AG20443 (cell line): ENCODE measurements at places on chromosomes 2 and 18.

DNA sequence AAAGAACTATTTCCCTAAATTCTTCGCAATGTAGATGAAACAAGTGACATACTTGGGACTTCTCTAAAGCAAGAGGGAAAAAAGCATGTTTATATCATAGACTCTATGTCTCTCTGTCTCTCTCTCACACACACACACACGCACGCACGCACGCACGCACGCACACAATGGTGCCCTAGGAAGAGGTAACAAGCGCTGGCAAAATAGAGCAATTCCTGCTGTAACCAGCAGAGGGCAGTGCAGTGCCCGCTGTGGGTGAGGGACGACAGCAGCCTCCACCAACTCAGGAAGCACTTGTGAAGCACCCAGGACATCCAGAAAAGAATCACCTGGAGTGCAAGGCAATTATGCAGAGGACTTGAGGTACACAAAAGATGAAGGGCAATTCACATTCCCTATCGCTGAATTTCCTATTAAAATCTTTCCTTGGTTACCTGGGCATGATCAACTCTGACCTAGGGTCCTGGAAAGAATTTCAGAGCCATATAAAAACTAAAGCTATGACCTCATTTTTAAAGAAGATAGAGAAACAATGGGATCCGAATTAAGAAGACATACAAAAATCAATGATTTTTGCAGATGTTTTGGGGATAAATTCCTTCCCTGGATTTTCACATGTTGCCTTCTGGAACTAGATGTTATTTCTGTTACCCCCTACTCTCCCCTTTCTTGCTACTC lies 166.4 kb downstream of the PDE11A start:
- peak; percentile 78 for DNase-seq

GRCh38 chr18:11429876-11430275 lies 179.5 kb upstream of the SLC35G4 start:
- no peak for DNase-seq

DNA sequence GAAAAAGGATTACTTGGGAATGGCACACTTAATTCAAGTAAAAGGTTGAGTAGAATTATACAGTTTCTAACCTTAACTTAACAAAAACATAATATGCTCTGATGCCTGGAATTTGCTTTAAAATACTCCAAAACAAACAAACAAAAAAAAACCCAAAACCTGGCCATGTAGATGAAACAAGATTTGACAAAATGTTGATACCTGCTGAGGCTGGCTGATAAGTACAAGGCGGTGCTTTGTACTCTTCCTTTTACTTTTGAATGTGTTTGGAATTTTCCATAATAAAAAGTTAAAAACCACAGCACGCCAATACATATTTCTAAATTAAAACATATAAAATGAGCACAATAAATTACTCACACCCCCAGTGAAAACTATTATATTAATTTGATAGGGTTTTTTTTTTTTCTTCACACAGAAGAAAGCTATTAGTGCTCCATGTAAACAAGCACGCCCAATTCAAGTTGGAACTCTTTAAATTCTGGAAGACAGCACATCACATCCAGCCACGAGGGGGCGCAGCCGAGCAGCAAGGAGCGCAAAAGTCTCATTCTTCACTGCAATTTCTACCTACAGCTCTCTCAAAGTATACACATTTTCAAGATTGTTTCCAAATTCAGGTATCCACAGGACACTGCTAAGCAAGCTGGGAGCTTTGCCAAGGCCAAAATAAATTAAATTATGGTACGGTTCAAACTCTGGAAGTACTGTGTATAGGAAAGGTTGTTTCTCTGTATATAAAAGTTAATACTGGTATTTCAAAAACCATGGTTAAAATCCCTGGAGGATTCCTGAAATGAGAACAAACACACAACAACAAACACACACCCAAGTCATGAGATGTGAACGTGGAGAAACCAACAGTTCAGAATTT lies 7.5 kb downstream of the SERTAD2 start:
- peak; percentile 42 for DNase-seq

DNA sequence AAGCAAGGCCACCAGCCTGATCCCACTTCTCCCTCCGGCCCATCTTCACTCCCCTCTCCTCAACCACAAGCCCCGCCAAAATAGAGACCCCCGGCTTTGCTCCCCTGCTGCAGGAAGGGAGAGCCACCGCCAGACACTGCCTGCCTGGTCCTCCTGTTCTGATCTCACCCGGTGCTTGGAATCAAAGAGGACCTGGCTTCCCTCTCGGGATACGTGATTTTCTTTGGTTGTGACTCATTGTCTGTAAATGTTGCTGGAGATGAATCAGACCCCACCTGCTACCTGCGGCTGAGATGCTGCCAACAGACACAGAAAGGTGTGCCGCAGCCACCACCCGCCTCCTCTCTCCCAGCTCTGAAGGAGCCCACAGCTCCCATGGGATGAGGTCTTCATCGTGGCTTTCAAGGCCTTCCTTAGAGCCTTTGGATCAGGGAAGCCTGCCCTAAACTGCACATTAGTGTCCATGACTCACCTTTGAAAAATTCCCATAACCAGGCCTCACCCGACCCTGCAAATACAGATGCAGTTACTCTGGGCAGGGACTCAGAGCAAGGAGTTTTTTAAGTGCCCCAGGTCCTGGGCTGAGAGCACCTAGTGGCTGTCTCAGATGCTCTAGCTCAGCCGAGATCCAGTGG lies 79.4 kb upstream of the ZNF532 start:
- DNase-seq = peak; percentile 73

- DNase-seq = no peak
Observed at GRCh38 chr2:234955971-234956509, 4.2 kb downstream of the SH3BP4 start.

GRCh38 chr2:112481050-112481527 lies 867 bp upstream of the TTL start:
- peak; percentile 93 for DNase-seq

DNA sequence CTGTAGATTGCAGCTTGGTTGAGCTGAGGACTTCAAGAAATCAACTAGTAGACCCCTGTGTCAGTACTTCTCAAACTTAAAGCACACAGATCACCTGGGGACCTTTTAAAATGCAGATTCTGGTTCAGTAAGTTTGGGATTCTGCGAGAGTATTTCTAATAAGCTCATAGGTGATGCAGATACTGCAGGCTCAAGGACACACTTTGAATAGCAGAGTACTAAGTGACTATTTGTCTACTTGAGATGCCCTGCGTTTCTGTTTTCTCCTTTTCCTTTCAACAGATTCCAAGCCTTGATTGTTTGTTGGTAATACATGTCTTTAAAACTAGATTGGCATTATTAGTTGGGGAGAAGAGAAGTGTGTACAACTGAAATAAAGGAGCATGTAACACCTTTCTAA lies 6.7 kb downstream of the MIB1 start:
- no peak for DNase-seq
